ENCODE measurements at places on chromosomes 16 and 17.

- DNase-seq = no peak
Observed at GRCh38 chr16:75236232-75236631, 15.2 kb downstream of the BCAR1 start.

DNA sequence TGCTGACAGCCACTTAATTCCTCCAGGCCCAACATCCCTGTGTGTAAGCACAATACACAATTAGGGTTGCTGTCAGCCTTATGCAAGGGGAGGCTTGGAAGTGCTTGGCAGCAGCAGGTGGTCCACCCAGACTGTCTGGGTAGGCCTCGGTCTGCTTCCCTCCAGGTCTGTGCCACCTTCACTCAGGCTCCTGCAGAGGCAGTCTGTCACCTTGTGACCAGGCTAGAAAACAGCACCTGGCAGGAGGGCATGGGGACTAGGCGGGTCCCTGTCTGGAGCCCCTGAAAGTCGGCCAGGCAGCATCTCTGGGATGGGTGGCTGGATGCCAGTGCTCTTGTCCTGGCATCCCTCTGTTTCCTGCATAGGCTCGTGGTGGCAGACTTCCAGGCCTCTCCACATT lies 578.1 kb downstream of the KCNJ18 start:
- DNase-seq = no peak

DNA sequence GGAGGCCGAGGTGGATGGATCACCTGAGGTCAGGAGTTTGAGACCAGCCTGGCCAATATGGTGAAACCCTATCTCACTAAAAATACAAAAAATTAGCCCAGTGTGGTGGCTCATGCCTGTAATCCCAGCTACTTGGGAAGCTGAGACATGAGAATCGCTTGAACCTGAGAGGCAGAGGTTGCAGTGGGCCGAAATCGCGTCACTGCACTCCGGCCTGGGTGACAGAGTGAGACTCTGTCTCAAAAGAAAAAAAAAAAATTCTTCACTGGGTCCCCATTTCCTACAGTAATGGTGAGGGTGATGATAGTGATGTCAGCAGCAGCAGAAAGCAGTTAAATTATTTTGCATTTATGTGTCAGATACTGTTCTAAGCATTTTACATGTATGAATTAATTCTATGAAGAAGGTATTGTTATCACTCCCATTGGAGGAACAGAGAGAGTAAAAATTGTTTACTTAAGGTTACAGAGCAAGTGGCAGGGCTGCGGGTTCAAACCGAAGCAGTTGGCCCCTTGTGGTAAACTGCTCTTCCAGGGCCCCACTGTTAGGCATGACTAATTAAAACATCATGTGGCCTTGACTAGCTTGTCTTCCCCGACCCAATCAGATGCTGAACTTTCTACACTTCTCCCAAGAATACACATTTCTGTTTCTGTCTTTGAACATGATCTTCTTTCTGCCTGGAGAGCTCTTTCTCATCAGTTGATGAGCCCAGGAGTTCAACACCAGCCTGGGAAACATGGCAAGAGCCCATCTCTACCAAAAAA lies 45.8 kb downstream of the STAT3 start:
- no peak for DNase-seq

GRCh38 chr17:77501101-77501566 lies 360.4 kb downstream of the SEC14L1 start:
- DNase-seq = no peak

GRCh38 chr17:16107165-16107770 lies 107.6 kb downstream of the TTC19 start:
- no peak for DNase-seq

GRCh38 chr17:81244358-81245023 lies 5.4 kb downstream of the NDUFAF8 start:
- DNase-seq = no peak

DNA sequence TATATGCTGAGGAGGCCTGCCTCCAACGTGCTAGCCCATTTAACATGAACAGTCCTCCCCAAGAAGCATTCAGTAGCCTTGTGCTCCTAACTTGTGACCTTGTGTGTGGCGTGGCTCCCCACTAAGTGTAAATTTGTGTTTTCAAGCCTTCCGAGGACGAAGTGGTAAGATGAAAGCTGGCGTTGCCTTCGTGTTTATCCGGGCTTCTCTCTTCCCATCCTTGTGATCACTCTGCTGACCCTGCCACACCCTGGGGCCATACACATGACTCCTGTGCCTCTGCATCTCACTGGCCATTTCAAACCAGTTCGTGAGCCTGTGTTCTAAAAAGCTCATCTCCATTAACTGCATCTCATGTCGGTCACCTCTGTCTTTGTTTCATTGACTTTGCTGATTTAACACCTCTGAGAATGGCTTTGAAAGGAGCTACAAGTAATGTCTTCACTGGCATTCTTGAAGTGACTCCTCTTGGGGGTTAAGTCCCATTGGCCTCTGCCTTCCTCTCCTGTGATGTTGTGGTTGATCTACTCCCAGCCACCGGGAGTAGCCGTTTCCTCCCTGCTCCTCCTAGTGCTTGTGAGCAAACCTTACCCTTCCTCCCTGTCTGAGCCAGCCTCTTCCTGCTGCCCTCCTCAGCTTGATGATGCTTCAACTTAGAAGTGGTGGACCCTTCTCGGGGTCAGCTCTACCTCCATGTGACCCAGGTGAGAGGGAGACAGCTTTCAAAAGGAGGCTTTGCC lies 27.4 kb upstream of the NAGLU start:
- DNase-seq = no peak

All from cerebellar cortex (tissue), 1 donor.